ENCODE measurements at places on chromosomes 5 and 9.
A peak's percentile ranks its signal among the peaks of the same experiment; 100 is the strongest.

- no peak for DNase-seq
Measured at GRCh38 chr5:67431191-67431590, 234.6 kb upstream of the CD180 start.

DNA sequence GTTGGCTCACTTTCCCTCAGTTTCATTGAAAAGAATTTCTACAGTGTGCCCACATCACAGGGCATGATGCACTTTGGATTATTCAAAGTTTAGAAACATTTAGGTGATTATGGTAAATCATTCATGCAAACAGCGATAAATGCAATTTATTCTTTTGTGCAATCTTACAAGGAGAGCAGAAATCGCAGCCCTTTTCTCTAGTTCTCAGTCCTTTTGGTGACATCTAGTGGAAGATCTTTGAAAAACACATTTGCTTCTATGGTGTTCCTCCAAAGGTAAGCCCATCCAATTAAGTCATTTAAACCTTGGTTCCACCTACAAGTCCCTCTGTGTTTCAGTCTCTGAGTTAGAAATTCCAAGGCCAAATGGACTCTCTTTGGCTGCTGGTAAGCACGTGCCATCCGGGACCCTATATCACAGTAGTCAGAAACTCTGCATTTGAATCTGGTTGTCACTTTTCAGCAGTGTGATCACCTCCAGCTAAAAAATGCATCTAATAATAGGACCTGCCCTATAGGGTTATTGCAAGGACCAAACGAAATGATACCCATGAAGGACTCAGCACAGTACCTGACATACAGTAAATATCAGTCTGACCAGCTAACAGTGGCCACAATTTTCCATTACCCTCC, 66.4 kb downstream of the MACROH2A1 start:
- DNase-seq = no peak

- DNase-seq = peak; percentile 53
Measured at GRCh38 chr5:58460732-58461286, 923 bp upstream of the PLK2 start.

- no peak for DNase-seq
Measured at GRCh38 chr9:93422977-93423616, 28.4 kb upstream of the FAM120A start.

DNA sequence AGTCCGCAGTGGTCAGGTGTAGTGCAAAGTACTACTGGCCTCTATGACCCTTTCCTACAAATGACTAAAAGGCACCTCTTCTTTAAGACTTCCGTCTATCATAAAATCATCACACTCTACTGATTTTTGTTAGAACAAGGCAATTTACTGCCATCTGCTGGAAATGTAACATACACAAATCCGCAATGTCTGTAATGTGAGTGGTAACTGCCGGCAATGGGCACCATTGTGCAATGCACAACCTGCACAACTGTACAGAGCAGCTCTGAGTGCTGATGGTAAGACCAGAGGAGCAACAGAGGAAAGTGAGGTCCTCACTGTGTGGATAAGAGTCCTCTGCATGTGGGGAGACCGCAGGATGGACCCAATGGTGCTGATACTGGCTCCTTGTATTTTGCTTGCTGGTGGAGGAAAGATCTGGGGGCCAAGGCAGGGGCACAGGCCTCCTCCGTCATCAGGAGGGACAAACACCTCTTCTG, 103.7 kb downstream of the ATPSCKMT start:
- no peak for DNase-seq

GRCh38 chr5:170427672-170428236, 38.6 kb upstream of the KCNMB1 start:
- no peak for DNase-seq

- DNase-seq = no peak
Measured at GRCh38 chr5:89444088-89444487, 561.1 kb upstream of the MEF2C start.

DNA sequence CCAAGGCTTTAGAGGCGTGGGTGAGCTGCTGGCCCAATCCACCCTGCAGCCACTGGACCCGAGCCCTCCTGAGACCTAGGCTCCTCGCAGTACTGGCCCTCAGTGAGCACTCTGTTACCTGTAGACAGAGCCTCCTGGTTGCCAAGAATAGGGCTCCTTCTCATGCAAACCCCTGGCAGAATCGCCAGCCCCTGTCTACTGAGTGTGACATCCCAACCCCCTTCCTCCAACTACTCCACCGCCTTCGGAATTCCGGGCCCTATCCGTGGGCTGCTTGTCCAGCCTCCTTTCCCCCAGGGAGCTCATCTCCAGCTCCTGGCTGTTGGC, 23.8 kb upstream of the COL5A1 start:
- no peak for DNase-seq

GRCh38 chr9:127514468-127514867, 63.2 kb downstream of the LRSAM1 start:
- DNase-seq = no peak

GRCh38 chr9:137920753-137921152, 43.2 kb downstream of the CACNA1B start:
- no peak for DNase-seq

GRCh38 chr9:37421914-37422288, 595 bp upstream of the GRHPR start:
- DNase-seq = no peak

DNA sequence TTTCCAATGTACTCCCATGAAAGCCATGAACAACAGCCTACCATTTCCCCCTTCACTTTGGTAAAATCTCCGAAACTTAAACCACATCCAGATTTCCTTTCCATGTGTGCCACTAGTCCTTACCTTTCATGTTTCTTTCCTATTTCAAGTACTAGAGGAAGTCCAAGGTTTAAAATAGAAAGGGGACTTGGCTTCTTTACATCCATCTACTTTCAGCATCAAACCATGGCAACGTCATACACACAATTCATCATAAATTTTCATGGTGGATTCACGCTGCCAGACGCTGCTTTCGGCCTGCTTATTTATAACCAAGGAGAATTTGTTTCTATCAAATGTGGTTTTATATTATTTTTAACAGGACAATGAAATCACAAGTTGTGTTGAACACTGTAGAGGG, 58.7 kb upstream of the ZNF622 start:
- no peak for DNase-seq

DNA sequence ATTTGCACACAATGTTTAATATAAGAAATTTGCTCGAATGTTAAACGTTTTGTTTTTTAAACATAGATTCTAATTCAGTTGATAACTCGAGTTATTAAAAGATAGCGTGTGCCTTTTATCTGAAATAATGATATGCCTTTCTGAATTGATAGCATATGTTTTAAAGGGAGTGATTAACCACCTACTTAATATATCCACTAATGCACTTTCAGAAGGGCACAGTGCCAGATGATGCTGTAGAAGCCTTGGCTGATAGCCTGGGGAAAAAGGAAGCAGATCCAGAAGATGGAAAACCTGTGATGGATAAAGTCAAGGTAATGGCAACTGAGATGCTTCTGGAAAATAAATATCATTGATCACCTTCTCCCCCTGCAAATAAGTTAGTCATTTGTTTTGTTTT, 53.9 kb downstream of the ERAP1 start:
- DNase-seq = no peak

GRCh38 chr9:15584379-15584778, 31.5 kb downstream of the CCDC171 start:
- no peak for DNase-seq

All from NCI-H1417 treated with DMSO at 0.1 percent for 48 hours (cell line).